ENCODE measurements at places on chromosomes 7 and 10. TPM values are rescaled to one million over a fixed set of nuclear protein-coding genes. Genes with fewer than 3 reads are reported as not detected.

Gene OR2A12
- not detected for total RNA-seq

Gene EGR2
- not detected for total RNA-seq

Gene DDC
- total RNA-seq, result not detected

Gene CTAGE15
- 0.31 TPM for total RNA-seq

Gene SNCG
- 1.3 TPM for total RNA-seq

Gene CSGALNACT2
- 7.7 TPM for total RNA-seq

Gene PSMG3
- total RNA-seq, result 103 TPM

Gene ABCC2
- 0.39 TPM for total RNA-seq

Gene HOXA1
- total RNA-seq, result 9.6 TPM

Gene TAS2R41
- not detected for total RNA-seq

Gene KLF14
- total RNA-seq, result not detected

Gene ZNF248
- 1.4 TPM for total RNA-seq

Gene HOGA1
- 0.55 TPM for total RNA-seq

Gene GSAP
- 8.1 TPM for total RNA-seq

Gene PON2
- 66.5 TPM for total RNA-seq

Gene ASAH2
- total RNA-seq, result 4.1 TPM

Gene ANKRD22
- total RNA-seq, result 0.42 TPM

Gene LRRTM3
- not detected for total RNA-seq

Gene SPDYE5
- total RNA-seq, result not detected

Gene YWHAG
- 65.1 TPM for total RNA-seq

Gene NPC1L1
- total RNA-seq, result not detected

Gene ASZ1
- not detected for total RNA-seq

Gene PNLIPRP2
- total RNA-seq, result not detected

Gene PPIA
- total RNA-seq, result 5,099 TPM

Gene AKR1C8
- total RNA-seq, result not detected

Gene LHFPL3
- not detected for total RNA-seq

Gene LLCFC1
- not detected for total RNA-seq

Gene HOXA9
- total RNA-seq, result 6.8 TPM

Gene AMZ1
- under 0.01 TPM for total RNA-seq

Gene TMEM26
- total RNA-seq, result not detected

Gene ACSM6
- not detected for total RNA-seq
